Lung microvascular endothelial cell (primary cell): ENCODE measurements at places on chromosomes 6 and 20.
A peak's percentile ranks its signal among the peaks of the same experiment; 100 is the strongest.

GRCh38 chr20:13432126-13432525 lies 206.6 kb downstream of the TASP1 start:
- no peak for DNase-seq

DNA sequence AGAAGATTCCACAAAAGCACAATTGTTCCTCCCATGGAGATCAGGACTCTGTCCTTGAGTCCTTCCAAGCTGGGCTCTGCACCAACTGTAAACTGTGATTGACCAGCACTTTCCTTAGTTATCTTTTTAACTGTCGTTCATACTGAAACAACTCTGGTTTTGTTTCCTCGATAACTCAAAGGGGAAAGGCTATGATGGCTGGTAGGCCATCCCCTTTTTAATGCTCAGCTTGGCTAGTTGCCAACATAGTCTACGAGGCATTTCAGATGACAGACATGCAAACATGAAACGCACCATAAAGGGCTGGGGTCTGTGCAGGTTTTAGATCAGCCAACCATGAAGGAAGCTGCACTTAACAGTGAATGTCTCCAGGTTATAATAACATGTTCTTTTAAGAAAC lies 497.1 kb upstream of the ARID1B start:
- DNase-seq, result no peak

GRCh38 chr6:139485742-139486475 lies 111.5 kb upstream of the CITED2 start:
- no peak for DNase-seq

GRCh38 chr6:43524483-43524961 lies 7.6 kb downstream of the POLR1C start:
- DNase-seq, result no peak

DNA sequence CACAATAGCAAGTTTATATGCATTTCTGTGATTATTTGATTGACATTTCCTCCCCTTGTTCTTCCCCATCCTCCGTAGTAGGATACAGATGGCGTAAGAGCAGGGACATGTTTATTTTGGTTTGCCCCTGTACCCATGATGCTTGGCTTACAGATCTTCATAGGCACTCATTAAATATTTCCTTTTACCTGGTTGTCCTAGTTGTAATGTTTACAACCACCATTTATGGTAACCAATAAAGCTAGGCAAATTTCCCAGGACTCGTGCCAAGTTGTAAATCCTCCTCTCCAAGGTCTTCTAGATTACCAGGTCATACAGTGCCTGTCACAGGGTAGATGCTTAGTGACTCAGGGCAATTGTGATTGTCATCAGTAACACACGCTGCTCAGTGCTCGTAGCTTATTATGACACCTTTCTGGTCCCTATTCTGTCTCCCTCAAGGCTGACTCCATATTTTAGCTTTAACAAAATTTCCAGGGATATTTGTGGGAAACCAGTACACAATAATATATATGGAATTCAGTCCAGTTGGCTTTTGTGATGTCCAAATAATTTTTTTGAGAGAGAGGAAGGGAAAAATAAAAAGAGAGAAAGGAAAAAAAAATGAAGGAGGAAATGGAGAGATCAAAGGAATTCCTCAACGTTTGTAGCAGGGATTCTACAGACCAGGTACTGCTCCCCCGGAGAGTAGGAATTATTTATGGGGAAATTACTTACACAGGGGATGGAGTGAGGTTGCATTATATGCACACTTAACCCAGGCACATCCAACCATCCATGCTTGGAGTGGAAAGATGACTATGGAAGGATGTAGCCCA lies 24.6 kb downstream of the CYP24A1 start:
- no peak for DNase-seq

DNA sequence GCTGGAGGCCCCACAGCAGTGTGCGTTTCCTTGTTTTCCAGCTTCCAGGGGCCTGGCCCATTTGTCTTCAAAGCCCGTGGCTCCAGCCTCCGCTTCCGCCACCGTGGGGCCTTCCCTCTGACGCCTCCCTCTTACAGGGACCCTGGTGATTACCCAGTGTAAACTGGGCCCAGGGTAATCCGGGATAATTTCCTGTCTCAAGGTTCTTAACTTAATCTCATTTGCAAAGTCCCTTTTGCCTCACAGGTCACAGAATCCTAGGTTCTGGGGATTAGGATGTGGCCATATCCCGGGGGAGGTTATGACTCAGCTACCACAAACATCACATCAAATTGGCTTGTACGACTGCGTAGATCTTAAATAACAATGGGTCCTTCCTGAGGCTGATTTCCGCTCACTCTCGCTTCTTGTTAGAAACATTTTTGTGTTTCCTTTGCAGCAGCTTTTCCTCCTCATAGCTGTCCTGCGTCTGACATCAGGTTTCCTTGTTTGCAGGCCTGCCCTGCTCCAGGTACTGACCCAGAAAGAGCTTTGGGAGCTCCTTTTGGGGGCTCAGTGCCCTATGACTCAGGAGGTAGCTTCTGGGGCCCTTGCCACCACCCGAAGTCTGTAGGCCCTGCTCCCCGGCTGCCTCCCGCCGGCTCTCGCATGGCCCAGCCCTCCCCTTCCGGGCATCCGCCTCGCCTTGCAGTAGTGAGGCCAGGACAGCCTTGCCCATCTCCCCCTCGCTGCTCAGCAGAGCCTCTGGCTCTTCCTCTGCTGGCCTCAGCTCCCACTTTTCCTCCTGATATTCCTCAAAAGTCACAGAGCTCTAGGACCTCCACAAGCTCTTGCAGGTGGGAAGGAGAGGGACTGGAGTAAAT lies 100.5 kb downstream of the ERMARD start:
- DNase-seq, result peak; percentile 73
